Stomach (tissue), 19 donors: ENCODE measurements at places on chromosomes 7 and 10. TPM values are rescaled to one million over a fixed set of nuclear protein-coding genes. Genes with fewer than 3 reads are reported as not detected.

DNA sequence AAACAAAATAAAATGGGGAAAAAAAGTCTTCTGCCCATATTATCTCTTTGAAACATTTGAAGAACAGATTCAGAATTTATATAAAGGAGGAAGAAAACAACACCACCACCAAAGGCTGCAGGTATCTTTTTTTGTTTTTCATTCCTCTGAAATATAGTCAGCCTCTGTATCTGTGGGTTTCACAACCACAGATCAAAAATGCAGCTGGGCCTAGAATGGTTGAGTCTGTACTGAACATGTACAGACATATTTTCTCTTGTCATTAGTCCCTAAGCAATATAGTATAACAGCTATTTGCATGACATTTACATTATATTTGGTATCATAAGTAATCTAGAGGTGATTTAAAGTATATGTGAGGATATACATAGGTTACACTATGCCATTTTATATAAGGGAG, 559.7 kb upstream of the LRRN3 start:
- no peak for DNase-seq
- H3K36me3 ChIP-seq, result no peaks in the 10 kb centered on the region

HPSE2 gene
- total RNA-seq, result 1.2 TPM

- no peaks in the 10 kb centered on the region for H3K27me3 ChIP-seq
- H3K4me3 ChIP-seq, result no peak overlapping the region
- no peak for DNase-seq
- H3K4me1 ChIP-seq, result no peaks in the 10 kb centered on the region
- H3K27ac ChIP-seq, result no peak overlapping the region
These were observed 236.2 kb downstream of the TCERG1L start for GRCh38 chr10:131075218-131075770.

DNA sequence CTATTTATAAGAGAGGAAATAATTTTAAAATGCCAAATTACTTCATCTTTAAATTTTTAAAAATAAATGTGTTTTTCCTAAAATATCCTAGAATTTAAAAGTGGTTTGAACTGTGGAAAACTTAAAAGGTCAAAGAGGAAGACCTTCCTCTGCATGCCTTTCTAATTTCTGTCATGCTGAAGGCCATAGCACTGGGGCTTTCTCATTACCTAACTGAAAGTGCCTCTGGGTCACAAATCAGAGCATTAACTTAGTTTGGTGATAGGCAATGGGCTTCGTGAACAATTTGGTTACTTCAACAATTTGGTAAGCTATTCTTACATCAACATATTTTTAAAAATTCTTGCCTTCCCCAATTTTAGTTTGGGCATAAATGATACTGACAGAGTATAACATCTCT, 100.2 kb upstream of the SAMD8 start:
- H3K27ac ChIP-seq, result no peak overlapping the region
- H3K36me3 ChIP-seq, result peaks cover 19% of the 10 kb centered on the region
- peaks cover 13% of the 10 kb centered on the region for H3K4me1 ChIP-seq
- no peak for DNase-seq
- no peaks in the 10 kb centered on the region for H3K27me3 ChIP-seq

DNA sequence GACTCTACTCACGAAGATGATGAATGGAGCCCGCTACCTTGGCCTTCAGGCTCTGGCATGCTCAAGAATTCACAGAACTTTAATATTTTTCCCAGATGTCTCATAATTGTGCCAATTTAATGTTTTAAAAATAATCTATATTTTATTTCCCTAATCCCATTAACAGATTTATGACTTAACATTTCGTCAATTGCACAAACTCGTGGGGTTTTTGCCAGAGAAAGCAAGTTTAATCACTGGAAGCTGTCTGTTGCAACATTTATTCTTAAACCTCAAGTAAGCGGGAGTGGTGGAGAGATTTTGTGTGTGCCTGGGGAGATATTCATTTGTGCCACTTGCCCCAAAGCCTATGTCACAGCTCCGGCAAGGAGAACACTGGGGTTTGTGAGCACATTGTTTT, 117.9 kb downstream of the TEX36 start:
- no peak for DNase-seq
- no peaks in the 10 kb centered on the region for H3K36me3 ChIP-seq
- no peak overlapping the region for H3K27ac ChIP-seq
- H3K4me3 ChIP-seq, result no peak overlapping the region
- H3K4me1 ChIP-seq, result no peaks in the 10 kb centered on the region

- no peaks in the 10 kb centered on the region for H3K36me3 ChIP-seq
- peaks cover 17% of the 10 kb centered on the region for H3K4me1 ChIP-seq
- peak overlapping the region; percentile 35 for H3K27ac ChIP-seq
- DNase-seq, result peak; percentile 80
- no peak overlapping the region for H3K4me3 ChIP-seq
These were observed 237.2 kb upstream of the KAT6B start for GRCh38 chr10:74589226-74589673.

DNA sequence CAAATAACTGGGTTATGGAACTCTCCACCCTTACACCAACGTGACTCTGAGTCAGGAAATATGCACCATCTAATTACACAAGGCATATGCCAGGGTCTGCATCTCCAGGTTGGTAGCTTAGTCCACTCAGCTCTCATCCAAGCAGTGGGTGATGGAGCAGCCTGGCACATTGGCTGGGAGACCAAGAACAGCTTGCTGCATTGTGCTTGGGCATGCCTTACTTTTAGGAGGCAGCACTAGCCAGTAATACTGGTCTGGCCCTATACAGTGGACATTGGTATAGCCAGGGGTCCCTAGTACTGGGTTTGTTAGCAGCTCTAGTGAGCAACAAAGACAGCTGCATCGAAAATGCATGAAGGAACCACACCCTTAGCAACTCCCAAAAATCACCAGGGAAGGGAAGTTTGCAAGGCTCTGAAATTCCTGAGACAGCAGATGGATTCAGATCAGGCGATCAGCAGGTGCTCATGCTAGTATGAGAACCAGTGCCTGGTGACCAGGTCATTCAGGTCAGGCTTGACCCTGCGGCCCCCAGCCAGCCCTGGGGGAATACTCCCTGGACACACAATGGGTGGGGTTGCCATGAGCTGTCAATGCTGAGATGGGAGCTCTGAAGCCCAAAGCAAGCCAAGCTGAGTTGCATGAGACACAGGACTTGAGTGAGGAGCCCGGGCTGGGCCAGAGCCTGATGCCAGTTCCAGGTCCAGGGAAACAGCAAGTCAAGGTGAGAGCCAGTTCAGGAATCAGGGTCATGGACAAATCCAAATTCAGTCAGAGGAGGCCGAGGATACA, 217.9 kb upstream of the ZMIZ1 start:
- H3K36me3 ChIP-seq, result no peaks in the 10 kb centered on the region
- H3K4me3 ChIP-seq, result no peak overlapping the region
- peak; percentile 9 for DNase-seq
- no peak overlapping the region for H3K27ac ChIP-seq
- H3K27me3 ChIP-seq, result no peaks in the 10 kb centered on the region
- H3K4me1 ChIP-seq, result no peaks in the 10 kb centered on the region

GLRX3 gene
- 1.2 TPM for total RNA-seq

MYO1G gene
- total RNA-seq, result 16.7 TPM

DNA sequence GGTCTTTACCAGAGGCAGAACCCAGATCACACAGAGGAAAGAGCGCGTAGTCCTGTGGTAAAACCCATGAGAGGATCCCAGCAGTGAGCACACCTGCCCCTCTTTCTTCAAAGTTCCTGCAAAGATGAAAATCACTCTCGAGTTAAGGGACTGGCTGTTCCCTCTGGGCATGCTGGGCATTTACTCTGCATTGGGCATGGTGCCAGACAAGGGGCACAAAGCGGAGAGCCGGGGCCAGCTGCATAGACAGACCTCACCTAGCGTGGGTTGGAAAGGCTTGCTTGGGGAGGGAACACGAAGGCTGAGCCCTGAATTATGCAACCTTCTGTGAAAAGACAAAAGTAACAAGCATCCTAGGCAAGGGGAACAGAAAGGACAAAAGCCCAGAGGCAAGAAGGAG, 120.0 kb upstream of the TCERG1L start:
- DNase-seq, result no peak
- H3K27me3 ChIP-seq, result no peaks in the 10 kb centered on the region
- no peaks in the 10 kb centered on the region for H3K36me3 ChIP-seq

DNA sequence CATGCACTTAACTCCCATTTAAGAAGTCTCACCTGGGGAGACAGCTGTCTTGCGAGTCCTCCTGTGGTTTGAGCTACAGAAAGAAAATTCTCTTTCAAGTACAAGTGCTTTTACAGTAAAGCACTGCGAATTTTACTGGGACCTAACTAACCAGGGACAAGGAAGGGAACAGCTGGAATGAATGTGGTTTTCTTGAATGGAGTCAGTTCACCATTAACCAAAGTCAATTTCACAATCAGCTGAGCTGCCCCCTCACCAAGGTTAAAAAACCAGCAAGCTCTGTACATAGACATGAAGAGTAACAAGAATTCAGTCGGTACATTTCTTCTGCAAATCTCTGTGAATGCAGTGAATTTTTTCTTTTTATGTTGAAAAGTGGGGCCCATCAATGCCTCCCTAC, 56.3 kb downstream of the GFRA1 start:
- no peaks in the 10 kb centered on the region for H3K27me3 ChIP-seq
- H3K4me1 ChIP-seq, result no peaks in the 10 kb centered on the region
- no peak overlapping the region for H3K4me3 ChIP-seq
- no peaks in the 10 kb centered on the region for H3K36me3 ChIP-seq
- H3K27ac ChIP-seq, result no peak overlapping the region

ELN gene
- total RNA-seq, result 122 TPM

HOGA1 gene
- not detected for total RNA-seq

DNA sequence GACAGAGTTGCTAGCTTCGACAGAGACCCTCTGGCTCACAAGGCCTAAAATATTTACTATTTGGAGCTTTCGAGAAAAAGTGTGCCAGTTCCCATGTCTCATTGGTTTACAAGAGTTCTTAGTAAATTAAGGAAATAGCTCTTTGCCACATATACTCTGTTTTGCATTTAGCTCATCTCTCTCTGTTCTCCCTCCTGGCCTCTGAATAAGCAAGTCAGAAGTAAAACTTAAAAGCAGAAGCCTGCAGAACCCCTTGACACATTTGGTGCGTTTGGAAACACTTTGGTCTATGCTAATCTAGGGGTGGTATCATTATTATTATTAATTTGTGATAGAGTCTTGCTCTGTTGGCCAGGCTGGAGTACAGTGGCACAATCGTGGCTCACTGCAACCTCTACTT, 6.4 kb downstream of the CARD11 start:
- no peak overlapping the region for H3K27ac ChIP-seq
- H3K4me3 ChIP-seq, result no peak overlapping the region
- no peak for DNase-seq
- H3K4me1 ChIP-seq, result no peaks in the 10 kb centered on the region
- no peaks in the 10 kb centered on the region for H3K27me3 ChIP-seq

- H3K4me3 ChIP-seq, result no peak overlapping the region
- H3K36me3 ChIP-seq, result peaks cover 6% of the 10 kb centered on the region
- DNase-seq, result no peak
- H3K27me3 ChIP-seq, result no peaks in the 10 kb centered on the region
These were observed 13.8 kb upstream of the GPR146 start for GRCh38 chr7:1030444-1031070.

- DNase-seq, result no peak
- H3K4me1 ChIP-seq, result no peaks in the 10 kb centered on the region
- no peaks in the 10 kb centered on the region for H3K27me3 ChIP-seq
- H3K4me3 ChIP-seq, result no peak overlapping the region
- no peaks in the 10 kb centered on the region for H3K36me3 ChIP-seq
- no peak overlapping the region for H3K27ac ChIP-seq
These were observed 323.3 kb downstream of the PHTF2 start for GRCh38 chr7:78121888-78122287.
